T-helper 2 cell (primary cell): ENCODE measurements at places on chromosomes 7 and 10.

- DNase-seq = no peak
These were observed 415.1 kb downstream of the GFRA1 start for GRCh38 chr10:115857856-115858255.

GRCh38 chr10:530717-531116, 158.8 kb downstream of the DIP2C start:
- no peak for DNase-seq

DNA sequence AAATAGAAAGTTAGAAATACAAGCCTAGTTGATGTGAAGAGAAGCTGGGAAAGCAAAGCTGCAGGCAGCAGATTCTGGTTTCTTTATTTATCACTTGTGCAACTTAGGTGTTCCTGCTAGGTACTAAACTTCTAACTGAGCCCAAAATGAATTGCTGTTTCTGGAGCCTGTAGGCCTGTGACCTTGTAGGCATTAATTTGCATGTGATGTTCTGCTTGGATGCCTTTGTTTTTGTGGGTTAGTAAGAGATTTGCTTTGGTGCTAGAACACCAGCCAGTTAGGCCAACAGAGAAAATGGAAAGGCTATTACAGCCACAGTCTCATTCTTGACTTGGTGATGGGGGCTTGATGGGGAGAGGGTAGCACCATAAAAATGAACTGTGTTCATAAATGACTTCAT, 370.7 kb downstream of the PPP1R3A start:
- no peak for DNase-seq

DNA sequence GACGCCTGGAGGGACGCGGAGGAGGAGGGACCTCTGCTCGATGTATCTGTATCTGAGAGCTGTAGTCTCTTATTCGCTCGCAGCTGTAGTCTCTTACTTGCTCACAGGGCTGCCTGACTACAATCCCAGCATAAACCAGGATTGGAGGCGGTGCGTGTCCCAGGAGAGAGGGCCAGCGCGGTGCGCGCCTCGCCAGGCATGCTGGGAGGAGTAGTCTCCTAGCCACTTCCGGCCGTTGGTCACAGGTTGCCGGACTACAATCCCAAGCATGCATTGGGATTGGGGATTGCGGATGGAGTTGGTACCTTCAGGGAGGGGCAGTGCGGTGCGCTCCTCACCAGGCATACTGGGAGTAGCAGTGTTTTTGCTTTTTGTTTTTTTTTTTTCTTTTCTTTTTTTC, 421.7 kb upstream of the NUPR2 start:
- DNase-seq = no peak

DNA sequence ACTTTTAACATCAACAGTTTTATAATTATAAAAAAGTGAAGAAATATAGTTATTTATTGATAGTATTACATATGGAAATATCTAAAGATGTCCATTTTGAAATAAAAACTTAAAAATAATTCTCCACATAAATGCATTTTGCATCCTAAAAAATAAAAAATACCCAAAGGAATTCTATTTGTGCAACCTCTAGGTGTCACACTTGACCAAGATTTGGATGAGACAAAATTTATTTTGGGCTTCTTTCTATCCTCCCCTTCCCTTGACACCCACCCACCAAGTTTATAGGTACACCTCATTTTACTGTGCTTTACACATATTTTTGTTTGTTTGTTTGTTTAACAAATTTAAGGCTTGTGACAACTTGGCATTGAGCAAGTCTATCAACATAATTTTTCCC, 3.3 kb upstream of the THSD7A start:
- no peak for DNase-seq

- peak; percentile 11 for DNase-seq
These were observed 75.9 kb downstream of the SHOC2 start for GRCh38 chr10:110995301-110995700.

GRCh38 chr7:152074673-152075072, 49.2 kb downstream of the GALNT11 start:
- DNase-seq = no peak

GRCh38 chr10:31921031-31921430, 7.6 kb downstream of the ARHGAP12 start:
- no peak for DNase-seq

DNA sequence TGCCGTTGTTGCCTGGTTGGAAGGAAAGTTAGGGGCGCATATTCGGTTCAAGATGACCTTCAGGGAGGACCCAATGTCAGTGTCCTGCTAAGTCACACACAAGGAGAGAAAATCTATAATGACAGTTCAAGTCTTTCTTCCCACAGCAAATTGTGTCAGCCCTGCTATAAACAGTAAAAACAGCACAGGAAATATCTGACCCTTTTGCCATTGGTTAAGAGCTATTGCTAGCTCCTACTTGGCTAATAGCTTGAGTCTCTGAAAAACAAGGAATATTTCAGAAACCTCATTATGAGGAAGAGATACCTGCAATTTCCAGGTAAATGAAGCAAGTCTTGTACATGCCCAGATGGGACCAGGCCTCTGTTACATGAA, 175.6 kb downstream of the SKIDA1 start:
- DNase-seq = no peak

- DNase-seq = no peak
These were observed 102.1 kb downstream of the RTKN2 start for GRCh38 chr10:62166331-62167131.

DNA sequence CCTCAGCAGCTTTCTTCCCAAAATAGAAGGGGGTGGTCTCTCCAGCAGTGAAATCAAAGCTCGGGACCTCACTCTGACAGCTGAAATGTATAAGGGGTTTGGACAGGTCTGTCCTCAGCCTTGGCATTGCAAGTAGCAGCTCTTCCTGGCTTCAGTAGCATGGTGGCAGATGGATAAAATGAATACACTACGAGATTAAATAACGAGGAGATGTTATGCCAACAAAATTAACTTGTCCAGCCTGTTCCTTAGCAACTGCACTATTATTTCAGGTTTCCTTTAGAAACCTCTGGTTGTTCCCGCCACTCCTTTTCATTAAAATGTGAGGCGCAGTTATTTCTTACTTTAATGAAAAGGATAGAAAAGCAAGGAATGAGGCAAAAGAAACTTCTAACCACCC, 24.9 kb downstream of the PRLHR start:
- DNase-seq = no peak

GRCh38 chr7:881441-882234, 5.3 kb downstream of the GET4 start:
- DNase-seq = no peak

DNA sequence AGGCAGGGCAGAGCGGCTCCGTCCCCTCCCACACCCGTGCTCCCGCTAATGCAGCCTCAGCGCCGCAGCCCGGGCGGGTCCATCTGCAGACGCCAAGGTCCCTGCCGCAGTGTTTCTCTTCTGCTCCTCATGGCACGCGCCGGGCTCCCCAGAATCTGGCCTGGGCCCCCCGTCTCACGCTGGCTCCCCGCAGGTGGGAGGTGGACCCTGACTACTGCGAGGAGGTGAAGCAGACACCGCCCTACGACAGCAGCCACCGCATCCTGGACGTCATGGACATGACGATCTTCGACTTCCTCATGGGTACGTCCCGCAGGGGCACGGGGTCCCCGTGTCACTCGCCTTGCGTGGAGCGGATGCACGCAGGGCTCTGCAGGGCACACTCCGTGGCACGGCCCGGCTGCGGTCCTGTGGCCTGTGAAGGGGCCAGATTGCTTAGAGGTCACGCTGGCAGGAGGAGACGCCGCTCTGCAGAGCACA, 33.5 kb upstream of the FOXL3 start:
- no peak for DNase-seq

- no peak for DNase-seq
These were observed 15.9 kb upstream of the CFAP46 start for GRCh38 chr10:132957981-132958882.

- no peak for DNase-seq
These were observed 31.0 kb upstream of the PRSS1 start for GRCh38 chr7:142718313-142718712.

DNA sequence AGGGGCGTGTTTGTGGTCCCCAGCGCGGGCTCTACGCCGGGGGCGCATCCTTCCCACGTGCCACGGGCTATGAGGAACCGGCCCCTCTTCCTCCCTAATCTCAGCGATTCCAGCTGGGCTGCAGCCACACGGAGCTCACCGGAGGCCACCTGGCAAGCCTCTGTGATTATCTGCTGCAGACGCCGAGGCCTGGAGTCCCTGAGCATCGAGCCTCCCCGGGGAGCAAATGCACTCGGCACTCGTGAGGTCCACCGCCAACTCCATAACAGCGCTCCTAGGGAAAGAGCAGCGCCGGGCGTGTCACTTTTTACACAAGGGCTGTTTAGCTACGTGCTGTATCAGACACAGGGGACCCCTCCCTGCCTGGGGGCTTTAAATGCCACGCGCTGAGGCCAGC, 101.2 kb downstream of the DYNC2I1 start:
- DNase-seq = no peak

DNA sequence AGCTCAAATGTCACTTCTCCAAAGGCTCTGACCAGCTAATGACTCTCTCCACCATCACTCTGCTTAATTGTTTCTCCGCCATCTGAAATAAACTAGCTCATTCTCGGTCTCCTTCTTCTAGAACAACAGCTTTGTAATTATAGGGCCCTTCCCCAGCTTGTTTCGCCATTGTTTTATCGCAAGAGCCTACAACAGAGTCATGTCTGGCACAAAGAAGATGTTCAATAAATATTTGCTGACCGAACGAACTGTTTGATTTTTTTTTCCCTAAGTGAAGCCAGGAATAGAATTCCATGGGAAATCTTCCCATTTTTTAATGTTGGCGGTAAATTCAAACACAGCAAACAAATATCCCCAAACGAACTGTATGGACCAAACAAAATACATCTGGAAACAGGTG, 63.8 kb upstream of the NMT2 start:
- no peak for DNase-seq

DNA sequence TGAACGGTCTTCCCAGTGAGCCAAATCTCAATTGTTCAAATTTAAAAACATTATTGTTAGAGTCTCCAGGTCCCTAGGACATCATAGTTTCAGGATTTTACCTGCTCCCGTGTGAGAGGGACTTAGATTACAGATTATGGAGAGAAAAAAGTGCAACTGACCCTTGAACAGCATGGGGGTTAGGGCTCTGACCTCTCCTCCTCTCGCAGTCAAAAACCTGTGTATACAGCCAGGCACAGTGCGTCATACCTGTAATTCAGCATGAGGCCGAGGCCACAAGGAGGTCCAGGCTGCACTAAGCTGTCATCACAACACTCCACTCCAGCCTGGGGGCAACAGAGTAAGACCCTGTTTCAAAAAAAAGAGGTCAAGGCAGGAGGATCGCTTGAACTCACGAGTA, 25.5 kb downstream of the BAZ1B start:
- DNase-seq = no peak

DNA sequence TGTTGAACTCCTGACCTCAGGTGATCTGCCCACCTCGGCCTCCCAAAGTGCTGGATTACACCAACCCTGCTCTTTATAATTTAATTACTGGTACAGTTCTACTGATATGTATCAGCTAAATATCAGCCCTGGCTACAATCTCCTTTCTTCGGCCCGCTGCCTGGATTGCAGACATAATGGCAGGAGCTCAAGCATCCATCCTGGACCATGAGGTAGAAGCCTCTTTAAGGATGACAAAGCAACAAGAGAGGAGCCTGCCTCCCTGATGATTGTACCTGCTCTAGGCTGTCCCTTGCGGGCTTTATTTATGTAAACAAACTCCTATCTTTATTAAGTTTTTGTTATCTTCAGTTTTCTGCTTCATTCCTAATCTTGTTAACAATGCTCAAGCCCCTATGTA, 5.6 kb upstream of the PSAP start:
- DNase-seq = no peak

DNA sequence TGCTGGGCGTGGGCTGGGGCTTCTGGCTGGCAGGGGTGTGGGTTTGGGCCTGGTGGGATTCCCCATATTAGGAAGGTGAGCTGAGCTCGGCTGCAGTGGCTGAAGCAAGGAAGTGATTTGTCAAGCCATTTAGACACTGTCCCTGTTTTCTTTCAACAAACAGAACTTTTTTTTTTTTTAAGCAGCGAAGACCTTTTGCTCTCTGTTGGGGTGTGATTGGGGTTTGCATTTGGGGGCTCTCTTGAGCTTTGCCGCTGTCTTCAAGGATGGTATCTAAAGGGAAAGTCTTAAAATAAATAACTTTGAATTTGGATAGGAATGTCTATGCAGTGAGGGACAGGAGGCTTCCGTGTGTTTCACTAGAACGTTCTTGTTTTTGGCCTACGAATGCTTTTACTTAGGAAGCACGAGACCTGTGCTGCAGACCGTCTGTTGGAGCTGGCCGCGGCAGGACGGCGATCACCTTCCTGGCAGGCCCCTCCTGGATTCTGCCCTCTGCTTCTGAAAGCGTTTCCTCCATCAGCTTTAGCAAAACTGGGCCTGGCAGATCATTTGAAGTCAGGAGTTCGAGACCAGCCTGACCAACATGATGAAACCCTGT, 43.9 kb downstream of the FOXK1 start:
- no peak for DNase-seq

- DNase-seq = no peak
These were observed 85.5 kb upstream of the OIT3 start for GRCh38 chr10:72808001-72808400.

- DNase-seq = no peak
These were observed 132.4 kb downstream of the KIAA1217 start for GRCh38 chr10:24341371-24341770.

- no peak for DNase-seq
These were observed 117.4 kb upstream of the GNAI1 start for GRCh38 chr7:80017101-80017698.

- no peak for DNase-seq
These were observed 35.1 kb downstream of the MYOF start for GRCh38 chr10:93447019-93447418.

DNA sequence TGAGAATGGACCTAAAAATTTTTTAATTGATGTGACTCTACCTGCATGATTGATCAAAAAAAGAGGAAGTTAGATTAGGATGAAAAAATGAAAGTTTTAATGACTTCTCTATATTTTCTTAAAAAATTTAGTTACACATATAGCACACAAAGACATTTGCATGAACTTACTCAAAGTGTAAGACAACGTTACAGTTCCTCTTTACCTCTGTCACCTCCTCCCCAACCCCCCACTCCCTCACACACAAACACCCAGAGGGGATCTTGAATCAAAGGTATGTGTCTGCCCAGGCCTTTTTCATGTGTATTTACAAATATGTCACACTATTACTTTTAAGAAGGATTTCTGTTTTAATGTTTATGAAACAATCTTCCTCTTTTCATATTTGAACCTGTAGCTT, 20.6 kb upstream of the CDCA7L start:
- DNase-seq = no peak

DNA sequence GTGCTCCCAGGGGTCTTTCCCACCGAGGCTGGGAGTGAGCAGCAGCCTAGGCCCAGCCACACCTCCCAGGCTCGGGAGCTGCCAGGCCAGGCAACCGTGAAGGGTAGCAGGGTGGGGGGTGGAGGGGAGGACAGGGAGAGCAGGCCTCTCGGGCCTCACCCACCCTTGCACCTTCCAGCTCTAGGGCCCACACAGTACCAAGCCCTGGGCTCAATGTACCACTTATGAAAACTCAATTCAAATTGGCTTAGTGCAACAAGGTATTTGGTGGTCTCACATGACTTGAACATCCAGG, 127.4 kb downstream of the FAM53B start:
- DNase-seq = no peak
